ENCODE measurements at places on chromosomes 2 and 18.

DNA sequence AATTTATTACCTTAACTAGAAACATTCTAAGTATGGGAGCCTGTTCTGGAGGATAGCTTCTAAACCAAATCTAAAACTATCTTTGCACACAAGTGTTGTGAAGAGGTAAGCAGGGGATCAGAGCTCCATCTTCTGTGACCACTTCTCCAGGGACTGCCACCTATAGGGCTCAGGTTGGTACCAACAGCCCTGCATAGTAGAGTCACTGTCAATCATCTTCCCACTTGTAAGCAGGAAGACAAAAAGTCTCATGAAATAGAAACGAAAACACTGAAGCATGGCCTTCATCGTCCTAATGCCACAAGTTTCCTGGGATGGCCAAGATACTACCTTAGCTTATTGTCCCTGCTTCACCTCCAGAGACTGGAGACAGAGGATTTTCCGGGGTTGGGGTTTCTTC, 43.8 kb downstream of the KANSL3 start:
- no peak for DNase-seq

DNA sequence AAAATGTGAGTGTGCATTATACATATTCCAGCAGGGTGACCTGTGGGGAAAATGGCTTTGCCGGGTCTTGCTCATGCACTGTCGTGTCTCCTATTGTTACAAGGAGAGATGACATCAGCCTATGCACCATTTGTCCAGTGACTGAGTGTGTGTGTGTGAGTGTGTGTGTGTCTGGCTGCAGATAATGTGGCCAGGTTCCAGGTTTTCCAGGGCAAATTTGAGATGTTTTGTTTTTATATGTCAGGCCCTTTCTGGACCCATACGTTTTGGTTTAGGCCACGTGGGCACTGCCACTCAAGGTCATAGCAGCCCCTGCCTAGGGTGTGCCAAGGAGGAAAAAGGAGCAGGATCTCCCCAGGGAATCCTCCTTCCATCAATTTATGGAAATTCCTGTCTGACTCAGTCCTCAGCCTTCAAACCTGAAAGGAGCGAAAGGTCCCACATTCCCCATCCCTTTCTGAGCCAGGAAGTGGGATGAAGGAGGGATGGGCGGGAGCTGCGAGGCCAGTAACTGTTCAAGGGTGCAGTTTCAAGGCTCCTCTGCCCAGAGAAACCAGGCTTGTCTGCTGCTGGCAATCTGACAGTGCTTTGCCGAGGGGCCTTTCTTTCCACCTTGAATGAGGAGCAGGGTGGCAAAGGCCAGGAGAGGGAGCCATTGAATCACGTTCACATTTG, 93.0 kb upstream of the SMAD2 start:
- peak; percentile 67 for DNase-seq

GRCh38 chr2:36587101-36587500, 10.9 kb downstream of the FEZ2 start:
- peak; percentile 28 for DNase-seq

- DNase-seq = no peak
These were observed 73.9 kb downstream of the NEDD4L start for GRCh38 chr18:58117786-58118403.

GRCh38 chr2:182915369-182916326, 49.2 kb upstream of the FRZB start:
- DNase-seq = no peak

- DNase-seq = no peak
These were observed 193.2 kb downstream of the LTBP1 start for GRCh38 chr2:33139949-33140348.

GRCh38 chr18:55054021-55054990, 95.0 kb upstream of the CCDC68 start:
- no peak for DNase-seq

GRCh38 chr2:231294116-231294515, 95.7 kb downstream of the ARMC9 start:
- no peak for DNase-seq

- no peak for DNase-seq
These were observed 46.8 kb downstream of the IMPA2 start for GRCh38 chr18:12028040-12028628.

GRCh38 chr2:240322231-240322955, 113.1 kb upstream of the GPC1 start:
- DNase-seq = no peak

DNA sequence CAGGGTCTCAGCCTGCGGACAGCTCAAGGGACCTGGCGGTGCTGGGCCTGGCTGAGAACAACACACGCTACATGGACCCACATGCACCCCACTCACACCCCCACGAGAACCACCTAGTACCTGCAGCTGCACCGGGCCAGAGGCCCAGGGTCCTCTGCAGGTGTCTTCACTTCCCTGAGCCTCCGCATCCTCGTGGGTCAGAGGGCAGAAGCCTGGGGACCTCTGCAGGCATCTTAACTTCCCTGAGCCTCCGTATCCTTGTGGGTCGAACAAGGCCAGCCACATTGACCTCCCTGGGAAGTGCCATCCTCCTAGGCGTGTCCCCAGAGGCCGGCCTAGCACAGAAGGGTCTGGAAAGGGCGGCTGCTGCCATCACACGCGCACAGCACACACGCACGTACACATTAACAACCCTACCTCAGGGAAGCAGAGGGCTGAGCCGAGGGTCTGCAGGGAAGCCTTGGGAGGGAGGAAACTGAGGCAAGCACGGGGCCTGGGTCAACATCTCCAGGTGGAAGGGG, 62.5 kb upstream of the HPCAL1 start:
- no peak for DNase-seq

- DNase-seq = no peak
These were observed 76.8 kb downstream of the OSBPL6 start for GRCh38 chr2:178271094-178271493.

- no peak for DNase-seq
These were observed 12.1 kb downstream of the XRCC5 start for GRCh38 chr2:216121255-216121654.

- DNase-seq = no peak
These were observed 331.3 kb upstream of the CNTNAP5 start for GRCh38 chr2:123693836-123694235.

GRCh38 chr2:24049485-24050021, at the start of gene FKBP1B:
Gene FKBP1B (plus strand): TSS chr2:24049741. CDS start chr2:24049850, 109 bp downstream.
- peak; percentile 63 for DNase-seq

DNA sequence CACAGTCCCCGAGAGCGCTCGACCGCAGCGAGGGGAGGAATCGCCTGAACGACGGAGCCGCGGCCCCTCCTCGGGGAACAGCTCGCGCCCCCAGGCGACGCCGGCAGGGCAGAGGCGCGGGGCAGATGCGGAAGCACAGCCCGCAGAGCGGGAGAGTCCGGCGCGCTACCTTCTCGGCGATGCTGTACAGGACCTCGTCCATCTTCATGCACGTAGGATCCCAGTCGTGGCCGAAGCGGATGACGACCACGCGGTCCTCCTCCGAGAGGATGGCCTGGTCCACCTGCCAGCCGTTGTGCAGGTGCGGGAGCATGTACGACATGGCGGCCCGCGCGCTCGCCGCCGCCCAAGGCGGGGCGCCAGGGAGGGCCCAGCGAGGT, 302 bp downstream of the TXNL4A start:
- peak; percentile 73 for DNase-seq

DNA sequence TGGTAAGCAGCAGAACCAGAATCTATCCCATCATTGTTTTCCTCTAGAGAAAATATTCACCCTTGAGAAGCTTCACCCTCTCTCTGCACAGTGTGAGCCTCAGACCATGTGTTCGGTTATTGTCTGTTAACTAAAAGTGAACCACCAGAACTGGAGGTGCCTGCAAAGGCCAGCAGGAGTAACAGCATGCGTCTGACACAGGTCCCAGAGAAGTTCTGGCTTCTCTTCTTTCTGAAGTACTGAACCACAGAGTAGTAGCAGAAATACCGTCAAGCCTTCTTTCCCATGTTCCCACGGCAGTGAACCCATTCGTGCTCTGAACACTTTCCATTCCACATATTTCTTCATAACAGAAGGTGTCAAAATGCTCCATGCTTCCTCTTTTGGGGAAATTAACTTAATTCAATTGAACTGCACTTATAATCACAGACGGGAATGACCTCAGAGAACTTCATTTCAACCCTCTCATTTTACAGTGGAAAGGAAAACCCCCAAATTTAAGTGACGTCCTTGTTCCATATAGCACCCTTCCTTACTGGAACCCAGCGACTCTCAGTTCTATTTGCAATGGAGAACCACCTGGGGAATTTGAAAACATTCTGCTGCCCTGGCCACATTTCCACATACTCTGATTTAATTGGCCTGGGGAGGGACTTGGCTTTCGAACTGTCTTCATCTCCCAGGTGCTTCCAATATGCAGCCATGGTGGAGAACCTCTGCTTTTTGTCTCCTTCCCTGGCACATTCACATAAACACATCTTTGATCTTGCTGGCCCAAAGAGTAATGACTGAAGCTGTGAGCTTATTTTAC, 519.1 kb downstream of the RNF144A start:
- DNase-seq = no peak

- DNase-seq = peak; percentile 84
These were observed 209.0 kb downstream of the PRKCE start for GRCh38 chr2:45860136-45861121.

GRCh38 chr18:30746224-30746623, 296.3 kb downstream of the DSC3 start:
- no peak for DNase-seq

DNA sequence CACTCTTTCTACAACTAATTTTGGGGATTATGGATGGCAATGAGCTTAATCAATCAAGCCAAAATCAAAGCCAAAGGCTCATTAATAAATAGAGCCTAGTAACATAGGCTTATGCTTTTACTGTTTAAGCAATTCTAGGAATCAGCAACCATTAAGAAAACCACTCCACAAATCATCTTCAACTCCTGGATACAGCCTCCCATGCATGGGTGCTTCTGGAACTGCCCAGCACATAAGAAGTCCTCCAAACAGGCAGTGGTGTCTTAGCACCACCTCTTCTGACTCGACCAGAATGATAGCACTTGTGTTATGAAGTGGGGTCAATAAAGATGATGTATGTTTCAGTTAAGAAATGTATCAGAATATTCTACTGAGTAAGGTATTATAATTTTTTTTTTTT, 104.4 kb upstream of the SERPINE2 start:
- DNase-seq = no peak

DNA sequence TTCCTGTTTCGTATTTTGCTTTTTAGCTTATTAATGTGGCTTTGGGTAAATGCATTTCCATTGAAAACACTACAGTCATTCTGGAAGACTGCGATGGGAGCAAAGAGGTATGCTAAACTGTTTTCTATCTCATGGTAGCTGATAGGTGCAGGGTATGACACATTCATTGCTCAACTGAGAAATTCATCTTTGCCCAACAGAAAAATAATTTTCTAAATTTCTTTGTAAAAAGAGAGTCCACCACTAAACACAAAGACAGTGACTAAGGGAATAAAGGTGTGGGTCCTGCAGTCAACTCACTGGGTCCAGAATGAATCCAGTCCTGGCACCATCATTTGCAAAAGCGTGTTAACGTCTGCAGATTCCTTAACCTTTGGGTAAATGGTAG, 19.9 kb downstream of the ERMN start:
- DNase-seq = no peak

- DNase-seq = peak; percentile 20
These were observed 198.6 kb downstream of the MEMO1 start for GRCh38 chr2:31812051-31812798.

DNA sequence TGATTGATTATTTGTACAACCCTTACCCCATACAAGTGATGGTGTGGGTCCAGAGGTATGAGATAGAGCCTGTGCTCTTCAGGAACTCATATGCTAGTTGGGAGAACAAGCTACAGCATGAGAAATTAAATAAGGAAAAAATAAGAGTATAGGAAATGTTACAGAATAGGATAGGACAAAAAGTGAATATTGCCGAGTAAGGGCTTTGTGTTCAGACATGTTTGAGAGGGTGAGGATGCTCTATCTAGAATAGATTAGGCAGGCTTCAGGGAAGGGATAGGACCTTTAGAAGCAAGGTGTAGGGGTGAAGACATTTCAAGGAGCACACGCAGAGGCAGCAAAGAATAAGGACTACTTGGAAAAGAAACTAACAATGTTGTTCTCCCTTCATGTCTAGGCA, 17.8 kb downstream of the CCDC150 start:
- no peak for DNase-seq

- no peak for DNase-seq
These were observed 66.2 kb downstream of the HNMT start for GRCh38 chr2:138030459-138030858.

DNA sequence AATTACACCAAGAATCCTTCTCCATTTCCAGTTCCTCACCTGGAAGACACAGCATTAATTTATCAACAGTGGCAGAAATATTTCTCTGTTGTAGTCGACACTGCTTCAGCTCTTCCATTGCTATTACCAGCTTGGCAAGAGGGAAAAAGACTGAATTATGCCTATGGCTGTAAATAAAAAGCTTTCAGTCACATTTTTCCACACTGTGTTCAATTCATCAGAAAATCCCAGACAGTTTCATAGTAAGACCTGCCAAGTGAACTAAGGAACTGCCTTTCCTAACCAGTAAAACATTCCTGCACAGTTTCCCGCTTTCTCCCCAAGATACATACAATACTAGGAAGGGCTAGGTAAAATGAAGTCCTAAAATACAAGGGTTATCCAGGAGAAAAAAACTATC, 94.7 kb downstream of the EXOC6B start:
- DNase-seq = no peak

DNA sequence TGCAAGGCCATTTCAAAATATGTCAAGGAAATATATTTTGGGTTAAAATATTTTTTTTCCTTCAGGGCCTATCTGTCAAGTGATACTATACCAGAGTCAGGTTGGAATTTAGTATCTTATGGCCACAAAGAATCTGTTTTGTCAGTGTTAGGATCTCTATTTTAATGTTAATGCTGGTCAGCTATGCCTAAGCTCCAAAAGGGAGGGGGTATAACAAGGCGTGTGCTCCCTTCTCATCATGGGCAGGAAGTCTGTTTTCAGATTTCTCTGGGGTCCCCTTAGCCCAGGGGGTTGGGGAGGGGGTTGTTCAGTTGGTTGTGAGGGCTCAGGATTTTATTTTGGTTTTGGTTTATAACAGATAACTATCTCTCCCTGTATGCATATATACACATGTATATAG, 126.4 kb downstream of the TMEM163 start:
- DNase-seq = no peak

- DNase-seq = no peak
These were observed 218.2 kb downstream of the SNTG2 start for GRCh38 chr2:1168846-1169245.

- DNase-seq = no peak
These were observed 29.6 kb downstream of the FAM168B start for GRCh38 chr2:131063501-131064283.

DNA sequence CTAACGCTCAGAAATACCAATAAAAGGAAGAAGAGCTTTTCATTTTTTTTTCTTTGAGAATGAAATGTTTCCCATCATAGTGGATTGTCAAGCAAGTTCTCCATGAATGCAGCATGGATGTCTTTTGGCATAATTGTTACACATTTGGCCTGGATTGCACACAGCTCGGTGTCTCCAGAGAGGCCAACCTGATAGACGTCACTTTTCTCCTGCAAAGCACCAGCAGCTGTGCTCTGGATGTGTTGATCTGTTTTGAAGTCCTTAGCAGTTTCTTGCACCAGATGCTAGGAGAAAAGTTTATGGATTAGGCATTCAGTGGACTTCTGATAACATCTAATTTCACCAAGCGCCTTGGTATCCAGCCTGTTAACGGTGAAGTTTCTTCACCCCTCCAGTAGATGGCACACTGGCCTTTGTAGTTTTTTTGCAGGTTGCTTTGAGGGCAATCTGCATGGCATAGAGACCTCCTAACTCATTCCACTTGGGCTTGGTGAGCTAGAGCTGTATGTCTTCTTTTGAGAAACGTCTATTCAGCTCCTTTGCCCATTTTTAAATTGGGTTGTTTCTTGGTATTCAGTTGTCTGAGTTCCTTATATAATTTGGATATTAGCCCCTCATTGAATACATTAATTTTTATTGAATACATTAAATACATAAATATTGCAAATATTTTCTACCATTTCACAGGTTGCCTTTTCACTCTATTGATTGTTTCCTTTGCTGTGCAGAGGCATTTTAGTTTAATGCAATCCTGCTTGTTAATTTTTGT, 59.7 kb downstream of the PTH2R start:
- DNase-seq = no peak
